ENCODE measurements at places on chromosomes 16 and 17. TPM values are rescaled to one million over a fixed set of nuclear protein-coding genes. Genes with fewer than 3 reads are reported as not detected.

- no peak for DNase-seq
These were observed 12.8 kb downstream of the GPR179 start for GRCh38 chr17:38330941-38331411.

BCKDK gene
- total RNA-seq, result 12.1 TPM

DNA sequence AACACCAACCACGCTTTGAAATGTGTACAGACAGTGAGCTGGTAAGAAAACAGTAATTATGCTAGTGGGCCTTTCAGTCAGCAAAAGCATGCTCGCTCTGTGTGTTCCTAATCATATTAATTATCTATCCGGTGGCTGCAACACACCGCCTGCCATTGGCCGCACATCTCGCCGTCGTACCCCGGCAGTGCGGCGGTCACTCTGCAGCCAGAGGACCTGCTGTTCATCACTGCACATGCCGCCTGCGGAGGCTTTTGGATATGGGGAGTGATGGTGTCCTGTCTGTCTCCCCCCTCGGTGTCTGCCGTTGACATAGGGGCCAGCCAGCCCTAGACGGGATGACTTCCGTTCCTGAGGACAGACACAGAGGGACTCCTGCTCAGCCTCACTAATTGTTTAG is 68.5 kb downstream of the RPA1 start:
- no peak for DNase-seq

DNA sequence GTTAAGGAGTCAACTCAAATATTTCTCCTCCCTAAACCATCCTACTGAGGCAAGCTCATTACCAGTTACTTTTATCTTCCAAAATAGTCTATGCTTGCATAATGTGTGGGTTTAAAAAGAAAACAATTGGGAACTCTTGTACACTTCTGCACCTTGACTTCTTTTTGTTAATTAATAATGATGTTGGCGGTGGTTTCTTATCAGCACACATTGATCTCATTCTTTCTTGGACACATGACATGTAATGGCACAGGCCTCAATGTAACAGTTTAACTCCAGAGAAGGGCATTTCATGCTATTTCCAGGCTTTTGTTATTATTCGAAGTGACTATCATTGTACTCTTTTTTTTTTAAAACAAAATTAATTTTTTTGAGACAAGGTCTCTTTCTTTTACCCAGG is 7.8 kb downstream of the PLCG2 start:
- DNase-seq, result no peak

DNA sequence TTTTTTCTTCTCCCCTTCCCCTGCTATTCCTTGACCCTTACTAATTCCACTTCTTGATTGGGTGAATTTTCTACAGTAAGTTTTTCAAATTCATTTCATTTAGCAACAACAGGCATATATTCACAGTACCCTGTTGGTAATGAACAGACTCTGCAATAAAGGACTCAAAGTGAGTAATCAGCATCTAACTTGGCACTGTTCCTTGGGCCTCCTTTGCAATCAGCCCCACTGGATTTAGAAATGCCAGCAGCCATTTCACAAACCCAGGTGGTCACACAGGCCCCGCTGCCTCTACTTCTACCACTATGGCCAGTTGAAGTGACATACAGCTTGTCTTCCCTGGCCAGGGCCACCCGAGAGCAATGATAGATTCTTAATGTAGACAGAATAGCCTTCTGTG is 113.8 kb downstream of the CYB561 start:
- no peak for DNase-seq

DNA sequence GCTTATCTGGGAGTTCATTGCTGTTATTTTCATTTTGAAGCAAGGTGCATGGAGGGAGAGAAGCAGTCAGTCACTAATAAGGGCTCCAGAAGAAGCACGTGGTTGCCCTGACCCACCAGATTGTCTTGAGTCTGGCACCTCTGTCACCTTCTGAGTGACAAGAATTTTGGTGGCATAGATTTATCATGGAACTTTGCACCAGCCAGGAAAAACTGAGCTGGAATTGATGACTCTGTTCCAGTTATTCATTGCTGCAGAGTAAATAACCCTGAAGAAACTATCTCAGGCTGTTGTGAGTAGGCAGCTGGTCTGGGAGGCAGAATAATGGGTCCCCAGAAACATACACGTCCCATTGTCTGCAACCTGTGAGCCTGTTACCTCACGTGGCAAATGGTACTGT is 44.8 kb downstream of the HSD17B2 start:
- no peak for DNase-seq

DNA sequence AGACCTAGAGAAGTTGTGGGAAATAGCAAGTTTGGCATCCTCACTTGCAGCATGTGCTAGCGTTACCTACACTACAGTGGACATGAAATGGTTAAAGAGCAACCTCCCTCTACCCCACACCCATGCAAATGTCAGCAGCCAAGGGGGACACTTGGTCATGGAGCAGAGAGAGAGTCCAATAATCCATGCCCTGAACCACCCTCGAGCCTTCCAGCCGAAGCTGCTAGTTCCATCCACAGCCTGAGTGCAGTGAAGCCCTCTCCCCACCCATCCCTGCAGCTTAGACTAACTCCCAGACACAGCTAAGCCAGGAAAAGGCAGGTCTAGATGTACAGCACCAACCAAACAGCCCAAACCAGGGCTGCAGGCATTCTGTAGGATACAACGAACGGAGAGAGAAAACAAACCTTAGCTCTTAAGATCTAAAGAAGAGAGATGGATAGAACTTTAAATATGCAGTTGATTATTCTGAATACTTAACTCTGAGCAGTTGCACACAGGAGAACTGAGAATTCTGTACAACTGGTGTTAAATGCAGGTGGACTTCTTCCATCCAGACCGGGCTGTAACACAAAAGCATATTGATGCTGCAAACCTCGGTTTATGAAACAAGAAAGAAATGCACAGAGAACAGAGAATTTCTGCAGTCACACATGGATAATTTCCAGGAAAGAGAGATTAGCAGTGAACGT is 93.8 kb downstream of the SALL1 start:
- no peak for DNase-seq

DNA sequence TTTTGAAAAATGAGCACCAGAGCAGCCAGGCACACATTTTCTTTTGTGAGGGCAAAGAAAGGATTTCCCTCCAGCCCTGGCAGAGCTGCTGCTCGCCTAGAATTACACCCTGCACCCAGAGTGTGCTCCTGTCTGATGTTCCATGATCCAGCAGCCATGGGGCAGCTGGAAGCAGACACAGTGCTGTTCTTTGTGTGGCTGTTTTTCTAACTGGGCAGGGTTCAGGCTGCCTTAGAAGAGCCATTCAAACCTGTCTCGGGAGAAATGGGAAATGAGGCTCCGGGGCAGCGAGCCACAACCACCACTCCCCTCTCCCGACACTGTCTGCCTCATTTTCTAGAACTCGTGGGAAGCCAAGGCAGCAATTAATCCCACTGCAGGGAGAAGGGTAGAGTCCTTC is 28.9 kb downstream of the LITAF start:
- DNase-seq, result no peak

DNA sequence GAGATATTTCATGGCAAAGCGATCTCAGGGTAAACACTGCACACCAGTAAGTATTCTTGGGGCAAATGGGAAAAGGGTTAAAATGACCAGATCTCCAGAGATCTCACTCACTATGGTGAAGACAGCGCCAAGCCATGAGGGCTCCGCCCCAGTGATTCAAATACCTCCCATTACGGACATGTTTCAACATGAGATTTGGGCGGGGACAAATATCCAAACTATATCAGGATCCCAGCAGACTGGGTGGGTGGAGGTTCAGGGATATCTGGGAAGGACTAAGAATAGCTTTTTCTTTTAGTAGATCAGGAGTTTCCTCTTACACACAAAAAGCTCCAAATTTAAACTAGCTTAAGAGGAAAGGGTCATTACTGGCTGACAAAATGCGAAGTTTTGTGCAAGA is 181.7 kb downstream of the WWOX start:
- DNase-seq, result no peak

CD7 gene
- total RNA-seq, result 564 TPM

- no peak for DNase-seq
These were observed 625.1 kb downstream of the HS3ST4 start for GRCh38 chr16:26316683-26317464.

ZP2 gene
- not detected for total RNA-seq

KATNB1 gene
- 29.7 TPM for total RNA-seq

DNA sequence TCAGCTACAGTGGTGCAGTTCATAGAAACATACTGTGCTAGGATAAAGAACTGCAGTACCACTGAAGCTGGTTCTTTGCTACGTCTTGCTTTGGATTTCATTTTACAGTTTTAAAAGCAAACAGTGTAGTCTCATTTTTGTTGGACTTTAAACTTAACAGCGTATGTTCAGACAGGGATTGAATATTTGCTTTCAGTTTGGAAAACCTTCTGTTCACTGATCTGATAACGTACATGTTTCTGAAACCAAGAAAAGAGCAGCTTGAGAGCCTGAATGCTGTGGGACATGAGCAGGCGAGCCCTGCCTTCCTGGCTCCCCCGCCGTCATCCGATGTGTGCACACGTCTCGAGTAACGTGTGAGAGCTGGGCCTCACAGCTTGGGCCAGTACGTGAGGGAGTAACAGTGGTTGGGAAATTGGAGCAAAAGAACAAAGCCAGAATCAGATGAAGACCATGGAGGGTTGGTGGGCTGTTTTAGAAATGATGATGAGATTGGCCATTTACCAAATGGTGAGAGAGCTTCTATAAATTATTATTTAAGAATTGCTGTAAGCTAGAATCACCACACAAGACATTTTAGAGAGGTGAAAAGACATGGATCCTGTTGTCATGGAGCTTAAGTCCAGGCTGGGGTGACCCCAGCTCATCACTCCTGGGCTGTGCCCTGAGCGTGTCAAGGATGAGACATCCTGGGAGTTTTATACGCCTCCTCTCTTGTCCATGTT is 20.8 kb upstream of the CLEC18C start:
- no peak for DNase-seq

EPOP gene
- 1.1 TPM for total RNA-seq

HSF5 gene
- 0.94 TPM for total RNA-seq

DNA sequence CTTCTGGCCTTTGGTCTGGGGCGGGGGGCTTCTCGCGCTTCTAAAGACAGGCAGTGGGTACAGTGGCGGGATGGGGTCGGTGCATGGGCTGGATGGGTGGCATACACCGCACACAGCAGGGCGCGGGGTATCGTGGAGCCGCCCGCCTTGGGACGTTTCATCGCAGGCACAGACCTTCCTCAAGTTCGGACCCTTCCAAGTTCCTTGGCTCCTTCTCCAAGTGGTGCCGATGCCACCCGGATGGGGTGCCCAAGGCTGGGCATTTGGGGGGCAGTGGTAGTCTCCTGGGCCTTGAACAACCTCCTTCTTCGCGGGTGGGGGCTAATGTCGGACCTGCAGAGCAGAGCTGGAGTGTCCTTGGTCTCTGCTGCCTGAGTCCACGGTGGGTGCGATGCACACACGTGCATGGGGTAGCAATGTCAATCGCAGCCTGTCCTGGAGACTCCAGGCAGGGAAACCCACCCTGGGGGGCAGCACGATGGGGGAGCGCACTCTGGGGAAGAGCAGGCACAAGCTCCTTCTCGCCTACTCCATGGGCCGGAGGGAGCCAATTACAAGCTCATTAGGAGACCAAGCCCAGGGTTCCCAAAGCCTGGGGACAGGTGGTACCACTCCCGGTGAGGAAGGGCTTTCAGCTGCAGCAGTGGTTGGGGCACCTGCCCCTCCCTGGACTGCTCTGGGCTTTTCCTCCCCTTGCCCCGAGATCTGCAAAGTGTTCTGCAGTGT is 686 bp upstream of the MTSS2 start:
- DNase-seq, result no peak

DNA sequence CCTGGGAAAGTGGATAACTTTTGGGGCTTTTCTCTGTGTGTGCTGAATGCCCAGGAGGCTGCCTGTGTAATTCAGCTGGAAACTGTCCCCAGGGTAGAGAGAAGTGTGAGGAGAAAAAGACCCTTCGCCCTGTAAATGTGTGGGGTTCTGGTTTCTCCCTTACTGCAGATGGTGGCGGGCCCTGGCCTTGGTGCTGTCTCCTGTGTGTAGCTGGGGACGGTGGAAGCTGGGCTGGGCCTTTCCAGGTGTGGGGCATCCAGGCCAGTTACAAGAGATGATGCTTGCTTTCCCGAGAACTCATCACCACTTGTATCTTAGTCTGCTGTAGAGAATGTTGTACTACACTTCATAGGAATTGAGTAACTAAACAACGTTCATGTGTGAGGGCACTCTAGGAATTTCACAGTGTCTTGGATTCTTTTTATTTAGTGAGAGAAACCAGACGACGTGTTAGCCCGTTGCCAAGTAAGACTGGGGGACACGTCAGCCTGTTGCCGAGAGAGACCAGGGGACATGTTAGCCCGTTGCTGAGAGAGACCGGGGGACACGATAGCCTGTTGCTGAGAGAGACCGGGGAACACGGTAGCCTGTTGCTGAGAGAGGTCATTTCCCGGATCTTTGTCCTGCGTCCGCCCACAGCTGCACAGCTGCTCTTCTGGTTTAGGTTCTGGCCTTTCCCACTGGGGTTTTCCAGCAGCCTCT is 43.1 kb downstream of the TBCD start:
- no peak for DNase-seq

GRCh38 chr16:23676924-23677480 is 1.7 kb upstream of the PLK1 start:
- DNase-seq, result no peak

BAIAP2 gene
- total RNA-seq, result 6.7 TPM

GRCh38 chr17:7436556-7437368 is 1.5 kb downstream of the TMEM102 start:
- DNase-seq, result peak; percentile 93

DNA sequence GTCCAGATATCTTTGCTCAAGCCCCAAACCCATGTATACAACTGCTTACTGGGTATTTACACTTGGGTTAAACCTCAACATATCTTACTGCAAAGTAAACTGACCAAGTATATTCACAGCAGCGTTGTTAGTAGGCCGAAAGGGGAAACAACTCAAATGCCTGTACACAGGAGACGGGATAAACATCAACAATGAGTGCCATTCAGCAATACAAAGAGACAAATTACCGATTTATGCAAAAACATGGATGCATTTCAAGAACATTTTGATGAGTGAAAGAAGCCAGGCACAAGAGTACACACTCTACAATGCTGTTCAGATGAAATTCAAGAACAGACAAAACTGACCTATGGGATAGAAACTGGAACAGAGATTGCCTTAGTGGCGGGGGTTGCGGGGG is 136.3 kb upstream of the CACNG3 start:
- no peak for DNase-seq

NFAT5 gene
- 70.6 TPM for total RNA-seq

KDM6B gene
- 149 TPM for total RNA-seq

- peak; percentile 64 for DNase-seq
These were observed 10.6 kb downstream of the KSR1 start for GRCh38 chr17:27466743-27467375.

PPP1R1B gene
- not detected for total RNA-seq

- DNase-seq, result no peak
These were observed 79.4 kb downstream of the ABCC6 start for GRCh38 chr16:16143931-16144330.

- no peak for DNase-seq
These were observed 18.0 kb downstream of the TNRC6A start for GRCh38 chr16:24747441-24747840.

- DNase-seq, result no peak
These were observed 8.2 kb upstream of the GGA2 start for GRCh38 chr16:23518435-23518891.

HOXB9 gene
- 0.18 TPM for total RNA-seq

GSG1L gene
- 0.25 TPM for total RNA-seq

- peak; percentile 48 for DNase-seq
These were observed 1.2 kb downstream of the TRIM47 start for GRCh38 chr17:75876938-75877751.

- no peak for DNase-seq
These were observed 65.4 kb downstream of the RBFOX3 start for GRCh38 chr17:79545251-79546005.

GRCh38 chr17:5826384-5826783 is 242.1 kb upstream of the NLRP1 start:
- no peak for DNase-seq

GRCh38 chr17:80029258-80029974 is 6.3 kb downstream of the TBC1D16 start:
- no peak for DNase-seq
